ENCODE measurements at places on chromosomes 7 and 10. TPM values are rescaled to one million over a fixed set of nuclear protein-coding genes. Genes with fewer than 3 reads are reported as not detected.

Gene MIOS
- 32.5 TPM for total RNA-seq

Gene PDE6C
- total RNA-seq = not detected

DNA sequence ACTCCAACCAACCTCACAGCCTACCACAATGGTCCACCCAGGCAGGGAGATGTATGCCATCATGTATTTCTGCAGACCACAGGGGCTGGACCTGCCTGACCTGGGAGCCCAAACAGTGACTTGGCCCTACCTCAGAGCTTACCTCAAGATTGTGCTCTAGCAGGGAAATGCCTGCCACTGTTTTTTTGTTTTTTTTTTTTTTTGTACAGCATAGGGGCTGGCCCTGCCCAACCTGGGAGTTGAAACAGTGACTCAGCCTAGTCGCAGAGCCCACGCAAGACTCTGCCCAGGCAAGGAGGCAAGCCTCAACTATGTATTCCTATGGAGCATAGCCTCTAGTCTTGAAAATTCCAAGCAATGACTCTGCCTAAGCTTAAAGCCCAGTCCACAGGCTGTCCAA is 39.3 kb upstream of the CDK6 start:
- H3K27ac ChIP-seq = no peak overlapping the region
- no peak overlapping the region for H3K4me3 ChIP-seq

DNA sequence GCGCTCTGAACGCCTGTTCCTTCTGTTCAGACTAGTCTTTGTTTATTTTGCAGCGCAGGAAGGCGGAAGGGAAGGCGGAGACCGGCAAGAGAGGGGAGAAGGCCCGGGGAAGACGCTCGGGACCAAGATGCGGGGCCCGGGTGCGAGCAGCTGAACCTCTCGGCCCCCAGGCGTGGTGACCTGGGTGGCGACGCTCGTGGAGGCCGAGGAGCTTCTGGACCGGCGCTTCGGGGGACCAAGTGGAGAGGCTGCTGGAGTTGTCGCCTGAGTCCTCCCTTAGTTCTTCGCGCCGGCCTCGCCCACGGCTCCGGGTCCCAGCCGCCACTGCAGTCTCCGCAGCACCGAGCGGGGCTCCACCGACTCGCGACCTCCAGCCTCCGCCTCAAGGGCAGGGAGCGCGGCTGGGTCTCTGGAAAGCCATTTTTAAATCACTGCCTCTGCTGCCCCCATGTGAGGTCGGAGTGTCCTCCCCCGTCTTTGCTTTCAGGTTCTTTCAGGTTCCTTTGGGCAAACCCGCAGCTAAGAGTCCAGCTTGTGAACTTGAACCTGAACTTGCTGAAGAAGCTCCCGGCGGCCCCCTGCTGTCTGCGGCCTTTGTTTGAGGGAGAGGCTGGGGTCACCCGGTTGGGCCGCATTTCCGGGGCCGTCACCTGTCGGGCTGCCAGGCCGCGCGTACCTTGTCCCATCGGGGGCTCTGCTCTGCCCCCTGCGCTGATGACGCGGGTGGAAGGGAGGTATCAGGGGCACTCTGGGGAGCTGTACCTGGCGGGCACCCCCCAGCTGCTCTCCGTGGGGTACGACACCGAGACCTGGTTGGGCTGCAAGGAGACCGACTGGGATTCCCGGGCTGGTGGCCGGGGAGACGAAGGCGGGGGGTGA is 136.0 kb downstream of the KIF20B start:
- H3K36me3 ChIP-seq = no peaks in the 10 kb centered on the region
- DNase-seq = peak; percentile 91
- H3K4me3 ChIP-seq = peak overlapping the region; percentile 63
- no peaks in the 10 kb centered on the region for H3K27me3 ChIP-seq
- H3K27ac ChIP-seq = peak overlapping the region; percentile 68

- no peak overlapping the region for H3K27ac ChIP-seq
- H3K27me3 ChIP-seq = no peaks in the 10 kb centered on the region
- H3K4me1 ChIP-seq = peaks cover 23% of the 10 kb centered on the region
Measured at GRCh38 chr10:103812004-103812403, 43.4 kb downstream of the SH3PXD2A start.
